ENCODE measurements at places on chromosomes 6 and 20.

DNA sequence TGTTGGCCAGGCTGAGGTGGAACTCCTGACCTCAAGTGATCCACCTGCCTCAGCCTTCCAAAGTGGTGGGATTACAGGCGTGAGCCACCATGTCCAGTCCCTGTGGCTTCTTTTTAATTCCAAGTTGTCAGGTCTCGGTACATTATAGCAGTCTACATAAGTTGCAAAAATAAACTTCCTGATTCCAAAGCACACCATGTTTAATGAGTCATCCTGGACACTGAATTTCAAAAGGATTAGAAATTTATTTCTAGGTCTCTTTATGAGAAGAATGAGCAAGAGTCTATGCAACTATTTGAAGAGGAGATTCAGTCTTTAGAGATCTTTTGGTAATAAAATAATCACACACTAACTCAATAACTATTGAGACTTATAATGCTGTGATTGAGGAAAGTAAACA, 63.9 kb upstream of the MCHR2 start:
- DNase-seq = no peak

GRCh38 chr6:20404641-20405032, 3.0 kb downstream of the E2F3 start:
- peak; percentile 88 for DNase-seq

GRCh38 chr20:50634191-50634590, 57.2 kb downstream of the RIPOR3 start:
- no peak for DNase-seq

DNA sequence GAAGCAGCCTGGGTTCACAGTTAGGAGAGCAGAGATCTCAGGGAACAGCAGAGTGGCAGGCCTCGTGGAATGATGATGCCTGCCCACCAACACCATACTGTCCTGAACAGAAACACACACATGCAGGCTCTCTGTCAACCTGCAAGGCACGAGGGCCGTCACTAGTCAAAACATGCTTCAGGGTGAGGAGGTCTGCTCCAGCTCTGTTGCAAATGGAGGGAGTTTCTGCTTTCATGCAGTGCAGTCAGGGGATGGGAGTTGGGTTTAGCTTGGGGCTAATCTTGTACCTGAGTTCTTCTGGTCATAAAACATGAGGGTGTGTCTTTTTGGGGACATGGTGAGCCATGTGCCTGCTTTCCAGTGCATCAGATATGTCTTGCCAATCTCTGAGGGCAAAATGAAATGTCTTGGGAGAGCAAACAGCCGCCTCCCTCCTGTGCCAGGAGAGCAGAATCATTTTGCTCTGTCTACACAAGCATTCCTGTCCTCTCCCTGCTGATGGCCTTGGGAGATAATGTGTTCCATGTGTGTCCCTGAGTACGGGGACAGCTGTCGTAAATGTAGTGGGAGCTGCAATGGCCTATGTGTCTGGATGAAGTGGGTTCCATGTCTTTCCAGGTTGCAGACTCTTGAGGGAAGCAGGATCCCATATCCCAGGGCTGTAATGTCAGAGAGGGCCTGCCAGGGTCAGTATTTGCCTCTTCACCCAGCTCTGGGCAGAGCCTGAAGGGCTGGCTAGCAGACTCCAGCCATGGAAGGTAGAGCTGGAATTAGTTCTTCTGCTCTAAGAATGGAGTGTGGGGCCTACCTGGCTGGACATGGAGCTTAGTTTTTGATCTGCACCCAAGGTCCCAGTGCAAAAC, 40.6 kb downstream of the MAFB start:
- DNase-seq = no peak

DNA sequence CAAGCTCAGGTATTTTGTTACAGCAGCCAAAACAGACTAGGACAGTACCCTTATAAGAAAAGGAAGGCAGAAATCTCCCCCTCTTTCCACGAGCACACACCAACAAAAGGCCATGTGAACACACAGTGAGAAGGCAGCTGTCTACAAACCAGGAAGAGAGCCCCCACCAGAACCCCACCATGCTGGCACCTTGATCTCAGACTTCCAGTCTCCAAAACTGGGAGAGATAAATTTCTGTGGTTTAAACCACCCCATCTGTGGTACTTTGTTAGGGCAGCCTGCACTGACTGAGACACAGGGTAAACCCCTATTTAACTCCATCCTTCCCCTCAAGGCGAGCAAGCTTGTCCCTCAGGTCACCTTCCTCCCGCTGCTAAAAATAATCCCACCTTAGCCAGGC, 475.8 kb upstream of the JARID2 start:
- DNase-seq = no peak

GRCh38 chr20:316316-317068, 8.9 kb upstream of the SOX12 start:
- no peak for DNase-seq

GRCh38 chr20:41694796-41695195, 76.6 kb upstream of the CHD6 start:
- no peak for DNase-seq

DNA sequence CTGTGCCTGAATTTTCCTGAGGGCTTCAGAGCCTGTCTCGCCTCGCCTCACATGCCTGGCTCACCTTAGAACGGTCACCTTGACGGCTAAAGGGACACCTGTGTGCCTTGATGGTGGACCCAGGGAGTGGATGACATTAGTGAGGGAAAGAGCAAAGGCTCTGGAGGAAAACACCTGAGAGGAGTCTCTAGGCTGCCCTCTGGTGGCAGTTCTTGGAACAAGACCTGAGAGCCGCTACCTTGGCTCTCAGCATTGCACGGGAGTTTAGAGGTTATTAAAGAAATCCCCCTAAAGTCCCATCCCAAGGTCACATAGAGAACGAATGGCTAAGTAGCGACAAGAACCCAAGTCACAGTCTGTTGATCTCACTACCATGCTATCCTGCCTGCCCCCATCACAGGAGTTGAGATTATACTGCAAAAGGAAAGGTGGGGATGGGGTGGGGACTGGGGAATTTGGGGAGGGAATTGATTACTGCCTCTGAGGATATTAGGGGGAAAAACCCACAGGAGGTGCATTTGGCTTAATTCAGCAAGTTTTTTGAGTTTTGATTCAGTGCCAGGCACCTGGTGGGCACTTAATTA, 7.9 kb upstream of the CDSN start:
- DNase-seq = peak; percentile 68

DNA sequence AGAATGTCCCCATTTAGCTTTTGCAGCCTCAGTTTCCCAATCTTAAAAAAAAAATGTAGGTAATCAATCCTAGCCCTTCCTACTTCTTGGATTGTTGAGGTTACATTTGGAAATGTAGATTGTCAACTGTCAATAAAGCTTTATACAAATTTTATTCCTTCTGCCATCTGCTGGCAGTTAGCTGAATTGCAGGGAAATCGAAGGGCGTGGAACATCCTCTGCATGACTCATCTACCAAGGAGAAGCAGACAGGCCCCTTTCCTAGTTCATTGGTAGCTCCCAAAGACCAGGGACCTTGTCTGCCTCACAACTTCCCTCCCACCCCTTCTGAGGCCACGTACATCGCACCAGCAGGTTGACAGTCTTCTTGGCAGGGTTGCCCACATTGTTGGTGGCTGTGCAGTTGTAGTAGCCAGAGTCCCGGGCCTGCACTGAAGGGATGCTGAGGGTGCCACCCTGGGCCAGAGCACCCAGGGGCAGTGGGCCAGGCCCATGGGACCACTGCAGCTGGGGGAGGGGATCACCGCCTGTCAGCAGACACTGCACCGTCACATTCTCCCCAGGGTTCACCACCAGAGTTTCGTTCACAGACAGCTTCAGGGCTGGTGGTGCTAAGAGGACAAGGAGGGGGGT, 43.6 kb downstream of the MDGA1 start:
- peak; percentile 67 for DNase-seq

DNA sequence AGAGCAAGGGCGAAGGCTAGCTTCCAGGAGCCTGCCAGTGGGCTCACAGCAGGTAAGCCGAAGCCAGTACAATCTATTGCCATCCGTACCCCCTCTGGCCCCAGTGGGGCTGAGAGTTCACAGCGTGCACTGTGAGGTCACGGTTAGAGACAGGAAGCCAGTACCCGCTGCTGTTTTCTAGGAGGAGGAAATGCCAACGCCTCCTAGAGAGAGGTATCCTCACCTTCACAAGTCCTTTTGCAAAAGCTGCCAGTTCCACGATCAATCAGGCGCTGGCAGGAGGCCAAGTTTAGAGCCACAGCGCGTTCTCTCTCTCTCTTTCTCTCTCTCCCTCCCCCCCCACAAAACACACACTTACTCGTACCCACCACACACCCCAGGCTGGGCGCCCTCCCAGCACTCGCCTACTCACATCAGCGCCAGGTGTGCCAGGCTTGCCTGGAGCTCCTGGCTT, 22.5 kb downstream of the COL9A1 start:
- DNase-seq = no peak

GRCh38 chr6:168678588-168678987, 237.6 kb downstream of the SMOC2 start:
- DNase-seq = no peak

DNA sequence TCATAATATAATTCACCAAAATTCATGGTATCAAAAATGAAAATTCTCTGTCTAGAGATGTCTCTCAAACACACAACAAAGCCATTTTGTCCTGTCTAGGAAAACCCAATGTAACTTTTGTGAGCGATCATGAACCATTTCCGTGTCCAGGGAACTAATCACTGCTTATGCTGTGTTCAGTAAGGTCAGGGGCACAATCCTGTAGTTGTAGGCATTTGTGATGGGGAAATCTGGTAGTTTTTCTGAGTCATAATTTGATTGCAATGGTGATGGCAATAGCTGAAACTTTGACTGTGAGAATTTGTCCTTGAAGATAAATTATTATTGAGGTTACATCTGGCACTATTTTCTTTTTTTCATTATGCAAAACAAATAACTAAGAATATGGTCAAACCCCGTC, 21.0 kb upstream of the GCLC start:
- DNase-seq = peak; percentile 12

- peak; percentile 86 for DNase-seq
Observed at GRCh38 chr6:159979136-159979874, 10.4 kb downstream of the IGF2R start.

DNA sequence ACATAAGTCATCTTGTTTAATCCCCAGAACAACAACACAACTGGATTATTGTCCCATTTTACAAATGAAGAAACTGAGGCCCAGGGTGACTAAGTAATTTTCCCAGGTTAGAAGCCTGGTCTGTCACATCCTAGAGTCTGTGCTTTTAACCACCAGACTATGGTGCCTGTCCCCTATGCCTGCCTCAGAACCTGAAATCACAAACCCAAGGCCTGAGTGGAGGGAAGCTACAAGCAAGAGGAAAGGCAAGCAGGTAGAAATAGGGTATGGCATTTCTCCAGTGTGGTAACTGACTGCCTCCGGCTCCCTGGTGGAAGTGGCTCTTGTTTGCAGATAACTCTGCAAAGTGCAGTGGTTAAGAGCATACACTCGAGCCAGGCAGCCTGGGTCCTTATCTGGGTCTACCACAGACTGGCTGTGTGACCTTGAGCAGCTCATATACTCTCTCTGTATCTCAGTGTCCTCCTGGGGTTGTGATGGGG, 2.5 kb downstream of the TMEM63B start:
- no peak for DNase-seq

DNA sequence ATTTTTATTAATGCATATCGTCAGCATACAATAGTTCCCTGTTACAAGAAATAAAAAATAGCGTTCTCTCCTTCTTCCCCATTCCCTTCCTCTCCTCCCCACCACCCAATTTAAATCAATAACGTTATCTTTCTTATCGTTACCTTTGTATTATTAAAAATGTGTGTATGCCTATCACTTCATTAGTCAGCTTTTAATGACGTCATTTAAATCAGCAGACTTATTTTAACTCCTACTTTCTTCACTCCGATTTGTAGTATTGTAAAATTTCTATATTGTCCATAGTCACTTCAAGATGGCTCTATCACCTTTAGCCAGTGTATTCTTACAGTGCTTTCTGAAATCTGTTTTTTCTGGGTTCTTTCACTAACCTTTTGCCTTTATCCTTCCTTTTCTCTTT, 89.1 kb downstream of the MKKS start:
- DNase-seq = no peak

- no peak for DNase-seq
Observed at GRCh38 chr6:122818866-122819265, 29.8 kb downstream of the SMPDL3A start.

Data from GM12865 (cell line).